Activated B cell treated with CpG ODN at 0.5 μM for 24 hours (primary cell): ENCODE measurements at places on chromosomes 5 and 9.

GRCh38 chr9:2536511-2536910 lies 85.1 kb upstream of the VLDLR start:
- DNase-seq: no peak

DNA sequence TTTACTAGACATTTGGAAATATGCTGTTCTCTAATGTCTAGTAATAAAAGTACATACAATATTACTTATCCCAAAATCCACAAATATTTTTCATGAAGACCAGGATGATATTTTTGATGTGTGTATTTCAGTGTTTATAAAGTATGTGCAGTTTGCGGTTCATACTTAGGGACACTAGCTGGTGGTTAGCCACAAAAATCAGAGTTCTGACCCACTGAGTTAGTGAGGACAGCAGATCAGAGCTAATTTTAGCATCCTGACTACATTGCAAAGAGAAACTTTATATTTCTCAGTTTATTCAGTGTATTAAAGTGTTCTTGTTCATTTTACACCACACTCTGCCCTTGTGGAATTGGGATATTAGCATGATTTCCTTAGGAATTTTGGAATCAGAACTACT lies 655.3 kb downstream of the HTR1A start:
- no peak for DNase-seq

DNA sequence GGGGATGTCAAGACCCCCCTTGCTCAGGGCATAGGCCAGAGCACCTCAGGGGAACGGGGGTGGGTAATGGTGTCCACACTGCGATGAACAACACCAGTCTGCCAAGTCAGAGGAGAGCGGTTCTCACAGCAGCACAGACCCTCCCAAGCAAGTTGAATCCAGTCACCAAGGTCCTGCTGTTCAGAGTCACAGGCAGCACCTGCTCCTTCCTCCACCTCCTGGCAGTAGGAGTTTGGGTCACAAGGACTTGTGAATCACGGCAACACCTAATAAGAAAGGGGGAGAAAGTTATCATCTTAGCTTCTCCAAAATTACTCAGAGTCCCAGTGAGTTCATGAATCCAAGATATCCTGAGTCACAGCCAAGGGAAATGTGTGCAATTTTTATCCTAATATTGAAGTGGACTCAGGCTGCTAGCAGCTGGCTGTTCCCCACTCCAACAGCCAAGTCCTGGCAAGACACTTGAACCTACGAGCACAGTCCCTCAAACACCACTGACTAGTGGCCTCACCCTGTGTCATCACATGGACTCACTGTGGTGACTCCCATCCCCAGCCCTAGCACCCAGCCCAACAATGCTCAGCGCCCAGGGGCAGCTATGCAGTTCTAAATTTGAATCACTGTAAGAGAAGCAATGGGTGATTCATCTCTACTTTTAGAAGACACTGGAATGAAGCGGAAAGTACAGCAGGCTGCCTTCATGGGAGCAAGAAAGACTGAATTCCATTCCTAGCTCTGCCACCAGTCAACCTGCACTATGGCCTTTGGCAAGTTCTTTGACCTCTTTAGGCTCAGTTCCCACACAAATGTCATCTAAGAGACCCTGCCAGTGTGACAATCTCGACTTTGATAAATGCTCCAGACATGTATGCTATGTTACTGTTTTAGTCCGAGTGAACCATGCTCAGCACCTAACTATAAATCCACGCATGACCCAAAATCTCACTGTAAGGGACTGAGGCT lies 113.7 kb downstream of the KLHL3 start:
- no peak for DNase-seq

DNA sequence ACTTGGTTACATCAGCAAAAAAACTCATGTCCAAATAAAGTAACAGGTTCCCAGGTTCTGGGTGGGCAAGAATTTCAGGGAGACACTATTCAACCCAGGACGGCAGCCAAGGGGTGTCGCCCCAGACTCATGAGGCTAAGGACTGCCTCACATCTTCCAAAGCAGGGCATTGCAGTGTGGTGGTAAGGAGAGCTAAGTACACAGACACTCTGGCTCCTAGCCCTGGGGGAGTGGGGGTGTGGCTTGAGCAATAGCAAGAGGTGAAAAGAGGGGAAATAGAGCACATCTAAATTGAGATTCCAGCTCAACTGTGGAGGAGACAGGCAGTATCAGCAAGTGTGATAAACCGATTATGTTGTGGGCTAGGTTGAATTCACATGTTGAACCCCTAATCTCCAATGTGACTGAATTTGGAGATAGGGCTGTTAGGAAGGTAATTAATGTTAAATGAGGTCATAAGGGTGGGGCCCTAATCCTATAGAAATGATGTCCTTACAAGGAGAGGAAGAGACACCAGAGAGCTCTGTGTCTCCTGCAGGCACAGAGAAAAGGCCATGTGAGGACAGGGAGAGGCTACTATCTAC lies 49.9 kb upstream of the MARCHF11 start:
- DNase-seq: no peak

- DNase-seq: no peak
Observed at GRCh38 chr9:124010303-124010664, 1.3 kb upstream of the LHX2 start.

DNA sequence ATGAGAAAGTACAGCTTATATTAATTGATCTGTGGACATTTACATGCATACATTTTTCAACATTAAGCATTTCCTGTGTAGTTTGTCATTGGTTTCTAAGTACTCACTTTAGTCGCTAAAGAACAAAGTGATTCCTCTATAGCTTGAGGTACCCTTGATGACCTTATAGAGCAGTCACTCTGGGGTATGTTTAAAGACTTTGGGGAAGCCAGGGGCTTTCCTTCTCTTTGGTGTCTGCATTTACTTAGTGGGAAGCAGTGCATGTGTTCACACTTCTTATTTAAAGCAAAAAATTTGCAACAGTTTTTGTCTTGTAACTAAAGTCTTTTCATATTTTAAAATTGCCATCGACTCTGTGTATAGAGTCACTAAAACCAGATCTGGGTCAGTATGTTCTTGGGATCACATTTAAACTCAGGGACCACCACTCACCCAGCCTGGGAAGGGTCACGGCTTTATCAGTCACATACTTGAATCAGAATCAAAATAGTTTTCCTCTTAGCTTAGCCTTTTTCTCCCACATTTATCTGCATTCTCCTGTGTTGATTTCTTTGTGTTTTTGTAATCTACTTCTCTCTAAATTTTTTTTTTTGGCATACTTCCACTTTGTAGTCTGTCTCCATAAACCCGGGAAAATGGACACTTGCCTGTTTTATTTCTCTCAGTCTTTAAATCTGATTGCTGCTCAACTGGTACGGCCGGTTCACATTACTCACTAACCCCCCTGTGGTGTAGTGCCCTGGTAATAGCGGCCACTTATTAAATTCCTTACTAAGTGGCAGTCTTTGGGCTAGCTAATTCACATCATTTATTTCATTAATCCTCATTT lies 143.9 kb upstream of the FBN2 start:
- no peak for DNase-seq

DNA sequence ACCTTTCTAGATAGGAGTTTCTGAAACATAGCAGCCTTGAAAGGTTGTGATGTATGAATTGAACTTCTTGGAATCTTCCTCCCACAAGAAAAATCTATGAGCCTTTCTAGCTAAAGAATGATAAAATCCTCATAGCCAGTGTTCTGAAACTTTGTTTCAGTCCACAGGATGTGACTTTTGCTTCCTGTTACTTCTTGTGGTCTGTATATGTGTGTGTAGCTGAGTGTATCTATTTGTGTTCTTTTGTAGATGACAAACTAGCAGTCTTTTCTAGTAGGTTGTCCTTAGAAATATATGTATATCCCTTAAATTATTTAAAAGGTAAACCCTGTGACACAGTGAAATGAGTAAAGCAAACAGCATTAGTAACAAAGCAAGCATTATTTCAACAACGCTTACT lies 188.8 kb downstream of the MRPS30 start:
- DNase-seq: no peak

DNA sequence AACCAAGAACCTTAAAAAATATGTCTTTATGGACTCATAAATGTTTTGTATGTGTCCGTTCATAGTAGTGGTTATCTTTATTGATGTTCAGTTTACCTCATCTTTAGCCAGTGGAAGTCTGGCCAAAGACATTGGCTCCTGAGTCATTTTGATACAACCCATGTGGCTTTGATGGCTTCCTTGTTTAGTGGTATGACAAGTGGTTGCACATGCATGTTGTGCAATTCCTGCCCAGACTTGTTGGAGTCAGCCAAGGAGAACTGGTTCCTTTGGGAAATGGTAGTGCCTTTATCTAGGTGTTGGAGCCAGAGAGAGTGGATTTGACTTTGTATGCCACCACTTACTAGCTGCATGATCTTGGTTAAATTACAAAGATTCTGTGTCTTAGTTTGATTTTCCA lies 94.3 kb downstream of the RPS23 start:
- DNase-seq: no peak

- DNase-seq: no peak
Observed at GRCh38 chr5:8913522-8913921, 632.4 kb downstream of the SEMA5A start.

DNA sequence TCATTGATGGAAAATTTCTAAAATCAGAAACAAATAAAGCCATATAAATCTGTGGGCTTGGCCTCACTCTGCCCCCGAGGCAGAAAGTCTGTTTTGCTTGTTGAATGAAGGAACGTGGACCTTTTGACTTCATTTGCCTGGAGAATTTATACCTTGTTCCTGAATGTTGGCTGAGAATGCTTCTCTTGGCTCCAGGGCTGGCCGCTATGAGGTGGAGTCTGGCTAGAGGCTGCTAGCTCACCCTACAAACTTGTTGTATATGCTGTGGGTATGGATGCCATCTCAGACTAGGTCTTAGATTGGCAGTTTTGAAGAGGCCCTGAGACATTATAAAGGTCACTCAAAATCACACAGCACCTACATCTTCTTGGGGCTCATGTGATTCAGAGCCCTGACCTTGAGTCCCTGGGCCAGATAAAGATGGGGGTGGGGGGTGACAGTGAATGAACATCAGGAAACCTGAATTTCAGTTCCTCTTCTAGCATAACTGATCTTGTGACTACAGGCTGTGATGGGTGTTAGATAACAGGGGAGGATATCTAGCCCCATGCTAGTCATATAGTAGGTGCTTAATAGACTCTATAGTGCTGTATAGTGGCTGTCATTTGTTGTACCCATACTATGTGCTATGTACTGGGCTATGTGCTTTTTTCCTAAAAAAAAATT lies 2.8 kb downstream of the GM2A start:
- no peak for DNase-seq

GRCh38 chr9:87667164-87667738 lies 58.7 kb upstream of the CTSL start:
- no peak for DNase-seq

DNA sequence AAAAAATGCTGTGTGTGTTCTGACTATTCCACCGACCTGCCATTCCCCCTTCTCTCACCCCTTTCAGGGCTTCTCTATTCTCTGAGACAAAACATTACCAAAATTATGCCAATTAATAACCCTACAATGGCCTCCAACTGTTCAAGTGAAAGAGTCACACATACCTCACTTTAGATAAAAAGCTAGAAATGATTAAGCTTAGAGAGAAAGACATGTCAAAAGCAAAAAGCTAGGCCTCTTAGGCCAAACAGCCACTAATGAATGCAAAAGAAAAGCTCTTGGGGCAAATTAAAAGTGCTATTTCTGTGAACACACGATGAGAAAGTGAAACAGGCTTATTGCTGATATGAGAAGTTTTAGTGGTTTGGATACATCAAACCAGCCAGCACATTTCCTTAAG lies 279.6 kb upstream of the GRAMD2B start:
- DNase-seq: no peak

GRCh38 chr9:137492464-137493363 lies 33.6 kb upstream of the NSMF start:
- no peak for DNase-seq

GRCh38 chr9:13076616-13077015 lies 202.9 kb downstream of the MPDZ start:
- DNase-seq: no peak

- no peak for DNase-seq
Observed at GRCh38 chr5:57568136-57568535, 85.5 kb upstream of the ACTBL2 start.

- no peak for DNase-seq
Observed at GRCh38 chr5:128334010-128334716, 203.9 kb downstream of the FBN2 start.

- no peak for DNase-seq
Observed at GRCh38 chr5:642481-642880, 30.3 kb downstream of the CEP72 start.

DNA sequence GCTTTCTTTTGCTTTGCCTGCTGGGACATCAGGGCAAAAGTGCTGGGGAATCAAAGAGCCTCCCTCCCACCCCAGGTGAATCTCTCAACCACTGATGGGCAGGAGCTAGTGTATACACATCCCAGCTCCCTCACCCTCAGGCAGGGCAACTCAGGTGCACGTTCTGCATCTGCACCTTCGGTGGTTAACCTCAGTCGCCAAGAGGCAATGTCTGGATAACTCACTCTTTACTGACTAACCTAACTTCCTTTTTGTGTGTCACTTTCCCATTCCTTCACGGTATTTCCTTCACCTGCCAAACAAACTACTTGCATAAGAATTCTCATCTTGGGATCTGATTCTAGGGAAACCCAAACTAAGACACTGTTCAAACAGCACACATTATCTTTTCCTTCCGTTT lies 26.3 kb downstream of the CNTFR start:
- DNase-seq: no peak

GRCh38 chr5:54738118-54738972 lies 220.8 kb downstream of the SNX18 start:
- DNase-seq: no peak

- no peak for DNase-seq
Observed at GRCh38 chr5:143153332-143154119, 250.0 kb downstream of the NR3C1 start.
